Fibroblast of skin of right biceps (primary cell): ENCODE measurements at places on chromosomes 2 and 18.

DNA sequence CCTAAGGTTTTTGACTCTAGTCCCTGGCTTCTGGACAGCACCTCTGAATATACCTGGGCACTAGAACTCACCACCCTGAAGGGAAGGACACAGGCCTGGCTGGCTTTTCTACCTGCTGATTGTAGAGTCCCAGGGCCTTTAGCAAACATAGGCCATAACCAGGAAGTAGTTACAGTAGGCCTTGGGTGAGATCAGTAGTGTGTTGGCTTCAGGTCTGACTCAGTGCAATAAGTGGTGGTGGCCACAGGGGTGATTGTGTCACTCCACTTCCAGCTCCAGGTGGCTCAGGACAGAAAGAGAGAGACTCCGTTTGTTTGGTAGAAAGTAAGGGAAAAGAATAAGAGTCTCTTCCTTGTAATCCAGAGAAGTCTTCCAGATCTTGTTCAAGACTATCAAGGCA is 101.7 kb upstream of the LGALSL start:
- DNase-seq: no peak

- DNase-seq: peak; percentile 44
Measured at GRCh38 chr2:177489719-177490301, 97.2 kb downstream of the AGPS start.

GRCh38 chr18:31189757-31190156 is 27.1 kb upstream of the DSC1 start:
- no peak for DNase-seq

GRCh38 chr18:6810191-6810590 is 80.7 kb downstream of the ARHGAP28 start:
- DNase-seq: peak; percentile 23

DNA sequence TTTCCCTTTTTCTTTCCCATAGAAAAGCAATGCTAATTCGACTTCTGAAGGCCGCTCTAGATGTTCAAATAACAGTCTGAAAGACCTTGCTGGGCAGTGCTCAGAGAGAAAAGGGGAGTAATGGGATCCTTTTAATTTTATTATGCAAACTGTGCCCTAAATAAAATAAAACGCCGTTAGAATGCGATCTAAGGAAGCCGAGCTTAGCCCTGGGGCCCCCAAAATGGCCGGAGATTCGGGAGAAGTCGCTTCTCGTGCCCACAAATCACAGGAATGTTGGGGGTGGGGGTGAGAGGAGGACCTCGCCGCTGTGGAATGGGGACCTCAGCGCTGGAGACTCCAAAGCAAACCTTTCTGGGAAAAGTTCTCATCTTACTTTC is 8.4 kb upstream of the POU3F3 start:
- no peak for DNase-seq

DNA sequence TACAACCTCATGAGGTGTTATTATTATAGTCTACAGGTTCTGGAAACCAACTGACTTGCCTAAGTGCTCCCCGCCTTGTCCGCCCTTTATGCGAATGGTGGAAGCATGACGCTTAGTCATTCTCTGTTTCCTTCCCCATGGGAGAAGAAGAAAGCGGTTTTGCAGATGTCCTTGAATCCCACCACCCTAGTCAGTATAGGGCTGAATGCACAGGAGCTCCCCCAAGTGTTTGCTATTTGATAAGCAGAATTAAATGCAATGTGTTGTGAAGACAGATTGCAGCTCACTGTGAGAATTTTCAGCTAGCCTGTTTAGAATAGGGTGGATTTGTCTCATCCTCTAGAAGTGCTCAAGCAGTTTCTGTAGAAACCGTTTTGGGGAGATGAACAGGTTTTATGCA is 652.0 kb downstream of the DCC start:
- no peak for DNase-seq

- DNase-seq: no peak
Measured at GRCh38 chr2:9738062-9738461, 105.2 kb upstream of the TAF1B start.

DNA sequence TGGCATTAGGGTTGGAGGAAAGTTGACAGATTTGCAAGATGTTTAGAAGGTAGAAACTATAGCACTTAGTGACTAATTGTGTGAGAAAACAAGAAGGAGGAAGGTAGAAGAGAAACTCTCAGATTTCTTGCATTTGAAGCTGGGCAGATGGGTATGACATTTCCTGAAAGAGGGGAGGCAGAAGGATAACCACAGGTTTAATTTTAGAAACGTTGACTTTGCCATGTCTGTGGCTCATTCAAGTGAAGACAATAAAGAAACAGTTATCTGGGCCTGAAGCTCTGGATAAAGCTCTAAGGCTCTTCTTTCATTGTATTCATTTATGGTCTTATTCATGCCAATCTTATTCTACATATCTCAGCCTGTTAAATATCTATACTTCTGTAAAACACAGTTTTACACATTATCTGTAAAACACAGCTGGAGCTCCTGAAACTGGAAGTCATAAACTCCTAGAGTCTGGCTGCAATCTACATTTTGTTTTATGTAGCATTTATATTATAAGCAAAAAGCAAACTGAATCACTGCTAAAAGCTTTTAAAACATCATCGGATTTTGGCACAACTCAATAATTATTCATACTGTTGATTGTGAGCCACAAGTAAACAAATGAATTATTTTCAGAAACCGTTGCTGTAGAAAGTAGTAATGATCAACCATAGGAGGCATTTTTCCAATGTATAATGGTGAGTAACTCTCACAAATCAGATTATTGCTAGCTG is 138.5 kb downstream of the RIT2 start:
- no peak for DNase-seq

DNA sequence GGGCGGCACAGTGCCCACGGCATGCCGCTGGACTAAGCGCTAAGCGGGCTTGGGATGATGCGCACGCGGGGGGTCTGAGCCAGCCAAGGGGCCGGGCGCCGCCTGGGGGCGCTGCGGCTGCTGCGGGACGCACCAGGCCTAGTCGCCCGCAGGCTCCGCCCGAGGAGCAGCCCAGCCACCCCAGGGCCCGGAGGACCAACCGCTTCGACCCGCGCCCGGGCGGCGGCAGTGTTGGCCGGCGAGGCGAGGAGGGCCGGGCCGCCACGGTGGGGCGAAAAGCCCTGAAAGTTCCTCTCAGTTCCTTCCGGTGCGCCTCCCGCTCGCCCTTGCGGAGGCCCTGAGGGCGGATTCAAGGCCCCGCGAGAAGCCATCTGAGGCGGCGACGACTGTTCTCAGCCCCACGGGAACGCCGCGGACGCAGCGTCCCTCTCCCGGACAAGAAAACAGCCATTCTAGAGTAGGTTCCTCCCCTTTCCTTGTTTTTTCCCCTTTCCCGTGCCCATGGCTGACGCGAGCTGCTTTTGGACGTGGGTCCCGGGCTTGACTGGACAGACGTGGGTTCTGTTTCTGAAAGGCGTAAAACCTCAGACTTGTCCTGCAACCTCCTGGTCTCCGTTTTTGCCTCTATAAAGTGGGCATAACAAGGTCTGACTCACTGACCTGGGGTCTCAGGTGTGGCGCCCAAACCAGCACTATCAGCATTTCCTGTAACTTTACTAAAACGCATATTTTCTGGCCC is at the start of gene ANKAR:
ANKAR (plus strand) TSS at position 297 of the 739 bp plus-strand sequence. CDS start 1,821 bp downstream, outside the sequence.
- peak; percentile 92 for DNase-seq

- peak; percentile 57 for DNase-seq
Measured at GRCh38 chr2:86221066-86221684, 21.9 kb downstream of the MRPL35 start.

- DNase-seq: no peak
Measured at GRCh38 chr18:56065086-56065485, 477.1 kb upstream of the TCF4 start.

DNA sequence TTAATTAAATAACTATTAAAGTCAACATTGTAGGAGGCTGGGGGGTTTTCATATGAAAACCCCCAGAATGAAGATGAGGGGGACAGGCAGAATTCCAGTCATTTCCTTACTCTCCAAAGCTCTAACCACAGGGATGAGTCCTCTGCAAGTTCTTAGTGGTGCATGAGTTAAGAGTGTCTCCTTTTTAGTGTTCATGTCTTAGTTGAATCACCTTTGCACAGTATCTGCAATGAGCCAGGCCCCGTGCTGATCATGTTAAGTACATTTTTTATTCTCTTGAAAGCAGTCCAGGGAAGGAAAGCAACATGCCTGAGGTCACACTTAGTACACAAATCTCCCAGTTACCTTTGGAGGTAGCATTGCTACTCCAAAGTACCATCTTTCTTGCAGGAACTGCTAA is 25.7 kb upstream of the MSGN1 start:
- DNase-seq: peak; percentile 43

DNA sequence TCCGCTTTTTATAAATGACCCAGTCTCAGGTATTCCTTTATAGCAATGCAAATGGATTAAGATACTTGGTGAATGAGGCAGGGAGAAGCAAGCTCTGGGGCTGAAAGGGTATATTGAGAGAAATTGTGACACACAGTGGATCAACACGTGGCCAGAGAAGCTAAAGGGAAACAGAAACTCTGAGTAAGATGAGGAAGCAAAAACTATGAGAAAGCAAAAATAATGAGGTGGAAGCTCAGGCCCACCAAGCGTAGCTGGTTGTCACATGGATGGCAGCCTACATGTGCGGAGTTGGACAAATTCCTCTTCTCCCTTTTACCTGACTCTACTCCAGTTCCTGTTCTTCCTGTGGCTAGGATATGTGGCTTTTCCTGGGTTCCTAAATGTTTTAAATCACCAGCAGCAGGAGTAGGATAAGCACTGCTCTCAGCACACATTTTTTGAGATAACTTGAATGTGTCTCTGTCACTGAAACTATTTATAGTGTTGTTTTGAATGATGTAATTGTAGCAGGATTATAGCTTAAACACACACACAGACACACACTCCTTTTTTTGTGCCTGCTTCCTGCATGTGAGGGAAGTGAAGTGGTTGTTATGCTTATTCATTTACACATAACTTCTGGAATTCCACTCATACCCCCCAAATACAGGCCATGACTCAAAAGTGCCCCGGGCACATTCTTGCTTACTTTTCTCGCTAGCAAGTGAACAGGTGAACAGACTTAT is 30.1 kb upstream of the EPC2 start:
- peak; percentile 48 for DNase-seq

DNA sequence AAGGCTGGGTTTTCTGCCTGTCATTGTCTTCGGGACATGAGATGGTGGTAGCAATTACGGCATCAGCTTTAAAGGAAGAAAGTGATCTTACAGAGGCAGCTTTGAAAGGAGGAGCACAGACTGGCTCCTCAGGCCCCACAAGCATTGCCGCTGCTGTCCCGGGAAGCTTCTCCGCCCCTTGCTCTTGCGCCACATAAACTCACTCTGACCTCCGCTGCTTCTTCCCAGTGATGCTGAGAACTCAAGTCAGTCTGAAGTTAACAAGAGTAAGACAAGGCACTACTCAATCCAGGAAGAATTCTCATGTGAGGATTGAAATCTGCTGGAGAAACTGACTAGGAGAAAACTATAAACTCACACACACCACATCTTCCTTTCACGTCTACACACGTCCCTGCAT is 112.4 kb upstream of the RIOK3 start:
- no peak for DNase-seq

GRCh38 chr18:55779691-55780585 is 191.9 kb upstream of the TCF4 start:
- DNase-seq: peak; percentile 58

DNA sequence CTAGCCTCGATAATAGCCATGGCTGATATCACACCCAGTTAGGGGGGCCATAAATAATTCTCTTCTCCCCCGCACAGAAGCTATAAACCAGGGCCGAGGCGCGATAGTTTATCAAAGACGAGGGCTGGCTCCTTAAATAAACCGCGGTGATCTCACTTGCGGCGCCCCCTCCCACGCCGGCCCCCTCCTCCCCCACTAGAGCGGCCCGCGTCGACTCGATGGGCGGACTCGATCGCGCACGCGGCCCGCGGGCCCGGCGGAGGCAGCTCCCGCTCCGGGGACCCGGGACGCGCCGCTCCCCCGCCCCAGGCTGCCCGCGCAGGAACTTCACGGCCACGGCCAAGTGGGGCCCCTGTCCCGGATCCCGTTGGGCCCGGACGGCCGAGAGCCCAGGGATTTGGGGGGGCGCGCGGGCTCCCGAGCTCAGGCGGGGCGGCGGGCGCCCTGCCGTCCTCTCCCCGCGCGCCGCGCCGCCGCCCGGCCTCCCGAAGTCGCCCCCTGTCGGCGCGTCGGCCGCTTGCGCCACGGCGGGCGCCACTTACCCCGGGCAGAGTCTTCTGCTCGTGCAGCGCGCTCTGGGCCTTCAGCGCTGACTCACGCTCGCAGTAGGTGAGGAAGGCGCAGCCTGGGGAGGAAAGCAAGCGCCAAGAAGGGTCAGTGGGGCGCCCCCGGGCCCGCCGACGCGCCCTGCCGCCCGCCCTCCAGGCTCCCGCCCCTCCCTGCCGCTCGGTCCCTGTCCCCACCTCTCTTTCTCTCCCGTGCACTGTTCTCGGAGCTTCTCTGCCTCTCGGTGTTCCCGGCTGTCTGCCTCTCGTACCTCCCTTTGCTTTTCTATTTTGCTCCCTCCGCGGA is 80.4 kb downstream of the CELF4 start:
- DNase-seq: peak; percentile 34

GRCh38 chr18:72530622-72531021 is 13.5 kb downstream of the CBLN2 start:
- no peak for DNase-seq

- DNase-seq: peak; percentile 38
Measured at GRCh38 chr2:133477616-133477990, 90.7 kb downstream of the NCKAP5 start.

GRCh38 chr18:50162486-50163304 is 32.3 kb downstream of the MYO5B start:
- no peak for DNase-seq
